CD4-positive, alpha-beta memory T cell (primary cell): ENCODE measurements at places on chromosomes 6 and 20.

- DNase-seq, result no peak
Measured at GRCh38 chr6:28158318-28158717, 16.6 kb downstream of the ZKSCAN8 start.

DNA sequence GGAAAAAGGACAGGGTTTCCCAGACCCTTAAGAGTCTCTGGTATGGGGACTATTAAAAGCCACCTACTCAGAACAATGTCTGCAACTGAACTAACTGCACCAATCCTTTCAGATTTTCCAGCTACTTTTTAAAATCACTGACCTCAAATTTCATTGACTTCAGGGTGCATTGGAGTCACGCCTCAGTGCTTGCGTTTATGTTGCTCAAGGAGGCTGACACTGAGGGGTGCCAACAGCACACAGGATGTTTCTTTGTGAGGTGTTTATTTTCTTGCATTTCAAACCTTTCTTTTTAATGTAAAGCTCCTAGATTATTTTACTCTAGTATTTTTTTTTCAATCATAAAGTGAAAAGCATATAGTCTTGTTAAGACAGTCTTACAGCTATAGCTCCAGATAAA is 402.0 kb upstream of the SLC35B3 start:
- DNase-seq, result no peak

- no peak for DNase-seq
Measured at GRCh38 chr20:53734006-53734688, 140.5 kb upstream of the ZNF217 start.

DNA sequence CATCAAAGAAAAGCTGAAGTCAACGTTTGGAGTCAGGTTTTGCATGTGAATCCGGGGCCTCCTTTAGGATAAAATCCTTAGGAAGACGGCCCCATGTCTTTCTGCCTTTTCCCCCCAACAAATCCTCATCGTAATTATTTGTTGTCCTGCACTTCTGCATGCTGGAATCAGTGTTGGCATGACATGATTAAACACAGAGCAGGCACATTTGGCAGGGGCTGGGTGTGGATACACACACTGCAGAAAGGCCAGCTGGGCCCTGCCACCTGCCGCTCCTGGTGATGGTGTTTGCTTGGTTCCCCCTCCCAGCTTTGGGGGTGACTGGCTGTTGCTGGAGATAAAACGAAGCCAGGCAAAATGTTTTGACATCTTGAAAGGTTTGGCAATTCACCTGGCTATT is 46.3 kb upstream of the FOXA2 start:
- DNase-seq, result no peak

GRCh38 chr6:124961777-124962638 is at the start of gene RNF217:
Gene RNF217 (plus strand): TSS chr6:124962437. CDS start chr6:124962545, 108 bp downstream.
- DNase-seq, result no peak
